CD4-positive, alpha-beta T cell treated with Interleukin-21 for 1 hour (primary cell): ENCODE measurements at places on chromosomes 4 and X.

DNA sequence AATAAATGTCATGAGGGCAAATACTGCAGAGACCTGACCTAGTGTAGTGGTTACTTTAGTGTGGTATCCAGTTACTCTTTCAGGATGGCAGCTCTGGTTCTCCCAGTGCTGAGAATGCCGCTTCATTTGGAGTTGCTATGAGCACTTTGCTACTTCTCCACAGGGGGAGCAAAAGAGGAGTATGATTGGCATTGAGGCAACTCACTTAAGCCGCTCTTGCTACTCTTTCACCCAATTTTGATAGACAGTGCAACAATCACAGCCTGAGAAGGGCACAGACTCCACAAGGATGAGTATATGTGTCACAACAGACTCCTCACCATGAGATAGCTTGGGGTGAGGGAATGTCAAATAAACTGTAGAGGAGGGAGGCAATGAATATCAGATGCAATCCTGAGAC is 81.2 kb downstream of the NPY1R start:
- DNase-seq: no peak

DNA sequence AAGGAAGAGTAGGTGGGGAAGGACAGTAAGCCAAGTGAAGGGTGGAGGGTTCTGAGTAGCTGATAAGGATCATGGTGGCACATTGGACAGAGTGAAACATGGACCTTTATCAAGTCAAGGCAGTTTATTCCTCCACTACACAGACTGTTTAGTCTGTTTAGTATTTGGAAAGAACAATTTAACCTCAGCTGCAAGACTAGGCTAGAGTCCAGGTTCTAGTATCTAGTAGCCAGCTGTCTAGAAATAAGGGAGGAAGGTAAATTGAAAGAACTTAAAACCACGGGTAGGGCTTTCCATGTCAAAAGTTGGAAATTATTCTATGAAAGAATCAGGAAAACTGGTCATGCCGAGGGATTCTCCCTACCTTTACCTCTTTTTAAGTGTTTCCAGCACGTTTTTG is 140.1 kb upstream of the MED14 start:
- no peak for DNase-seq

- DNase-seq: peak; percentile 80
These were observed 44.5 kb downstream of the SEPTIN11 start for GRCh38 chr4:76993787-76994641.

- no peak for DNase-seq
These were observed 1161.9 kb downstream of the PCDH19 start for GRCh38 chrX:99248180-99248579.

GRCh38 chrX:55056820-55057674 is 17.8 kb upstream of the PAGE2B start:
- peak; percentile 54 for DNase-seq

GRCh38 chr4:138759554-138759902 is 256.1 kb upstream of the NOCT start:
- DNase-seq: no peak

GRCh38 chr4:54625391-54625790 is 32.4 kb upstream of the KIT start:
- no peak for DNase-seq

DNA sequence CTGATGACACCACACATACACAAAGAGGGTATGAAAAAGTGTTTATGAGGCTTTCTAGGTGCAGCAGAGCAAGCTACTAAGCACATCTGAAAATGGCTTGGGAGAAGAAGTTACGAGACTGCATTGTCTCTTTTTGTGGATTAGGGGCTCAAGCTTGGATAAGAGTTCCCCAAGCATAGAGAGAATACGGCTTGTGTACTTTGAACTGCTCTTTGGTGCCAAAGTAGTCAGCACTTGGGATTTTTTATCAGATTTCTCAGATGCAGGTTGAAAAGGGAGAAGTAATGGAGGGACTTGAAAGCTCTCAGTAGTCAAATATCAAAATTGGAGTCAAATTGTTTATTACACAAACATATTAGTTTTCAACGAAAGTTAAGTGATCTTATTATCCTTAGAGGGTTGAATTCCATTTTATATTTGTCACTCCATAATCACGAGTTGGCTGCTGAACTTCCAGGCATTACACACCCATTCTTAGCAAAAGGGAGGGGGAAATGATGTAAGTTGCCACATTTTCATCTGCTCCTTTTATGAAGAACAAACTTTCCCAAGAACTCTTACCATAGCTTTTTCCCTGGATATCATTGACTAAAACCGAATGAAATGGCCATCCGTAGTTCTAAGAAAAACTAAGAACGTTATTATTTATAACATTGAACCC is 1904.9 kb downstream of the PCDH7 start:
- no peak for DNase-seq

GRCh38 chr4:156788782-156789181 is 182.8 kb downstream of the PDGFC start:
- DNase-seq: no peak
